ENCODE measurements at places on chromosomes 12 and 14.

DNA sequence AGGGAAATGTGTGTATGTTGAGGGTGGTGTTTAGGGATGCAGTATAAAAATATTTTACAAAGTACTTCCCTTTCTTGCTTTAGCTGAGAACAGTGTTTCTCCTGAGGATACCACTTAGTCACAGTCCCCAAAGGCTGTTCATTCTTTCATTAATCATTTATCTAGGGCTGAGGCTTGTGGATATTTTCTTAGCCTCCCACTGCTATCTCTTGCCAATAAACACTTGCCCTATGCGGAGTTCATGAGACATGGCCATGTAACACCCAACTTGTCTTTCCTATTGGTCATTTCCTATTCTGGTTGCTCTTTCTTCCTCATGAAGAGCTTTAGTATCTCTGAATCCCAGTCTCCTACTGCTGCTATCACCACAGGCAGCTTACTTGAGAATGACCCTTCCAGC is 75.1 kb downstream of the ETNK1 start:
- no peak for DNase-seq

DNA sequence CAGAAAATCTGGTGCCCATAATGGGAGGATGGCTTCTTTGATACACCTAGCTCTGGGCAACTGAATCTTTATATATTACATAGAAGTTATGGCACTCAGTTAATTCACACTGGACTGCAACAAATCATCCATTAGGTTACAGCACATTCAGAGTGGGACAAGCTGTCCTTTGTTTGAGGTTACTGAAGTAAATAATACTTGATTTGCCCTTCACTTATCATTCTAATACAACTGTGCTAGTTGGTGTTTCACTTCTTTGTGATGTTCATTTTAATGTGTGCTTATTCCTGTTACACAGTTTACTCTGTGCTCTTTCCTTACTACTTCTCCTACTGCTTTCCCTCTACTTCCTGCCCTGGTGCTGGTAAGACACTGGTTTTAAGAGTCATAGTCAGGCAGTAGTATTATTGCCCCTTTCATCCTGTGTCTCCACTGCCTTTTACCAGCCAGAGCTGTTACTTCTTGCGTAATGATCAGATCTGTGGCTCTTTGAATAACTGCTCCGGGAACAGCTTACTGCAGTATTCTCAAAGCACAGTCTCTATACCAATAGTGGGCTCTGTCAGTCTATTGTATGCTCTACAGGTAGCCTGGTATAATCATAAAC is 36.4 kb upstream of the GXYLT1 start:
- DNase-seq = no peak

GRCh38 chr14:77124345-77125280 is 17.0 kb downstream of the ZDHHC22 start:
- DNase-seq = no peak

- DNase-seq = no peak
Observed at GRCh38 chr14:80977221-80977620, 21.8 kb downstream of the TSHR start.

- no peak for DNase-seq
Observed at GRCh38 chr12:113200021-113200797, 14.7 kb downstream of the RITA1 start.

GRCh38 chr12:132025526-132025925 is 75.8 kb downstream of the EP400 start:
- no peak for DNase-seq

DNA sequence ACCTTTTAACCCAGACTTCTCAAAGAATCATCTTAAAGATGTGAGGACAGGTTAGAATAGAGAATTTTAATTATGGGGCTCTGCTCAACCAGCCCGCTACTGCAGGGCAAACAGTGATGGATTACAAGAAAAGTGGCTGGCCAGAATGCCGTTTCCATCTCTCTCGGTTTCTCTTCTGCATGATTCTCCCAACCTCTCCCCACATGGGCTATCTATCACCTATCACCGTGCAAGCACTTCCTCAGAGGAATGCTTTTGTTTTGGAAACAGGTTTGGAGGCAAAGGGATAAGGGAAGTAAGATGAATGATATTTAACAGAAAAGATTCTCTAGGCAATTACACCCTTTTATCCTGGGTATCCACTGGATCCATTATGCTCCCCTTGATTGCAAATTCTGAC is 37.4 kb upstream of the PHC1 start:
- no peak for DNase-seq

DNA sequence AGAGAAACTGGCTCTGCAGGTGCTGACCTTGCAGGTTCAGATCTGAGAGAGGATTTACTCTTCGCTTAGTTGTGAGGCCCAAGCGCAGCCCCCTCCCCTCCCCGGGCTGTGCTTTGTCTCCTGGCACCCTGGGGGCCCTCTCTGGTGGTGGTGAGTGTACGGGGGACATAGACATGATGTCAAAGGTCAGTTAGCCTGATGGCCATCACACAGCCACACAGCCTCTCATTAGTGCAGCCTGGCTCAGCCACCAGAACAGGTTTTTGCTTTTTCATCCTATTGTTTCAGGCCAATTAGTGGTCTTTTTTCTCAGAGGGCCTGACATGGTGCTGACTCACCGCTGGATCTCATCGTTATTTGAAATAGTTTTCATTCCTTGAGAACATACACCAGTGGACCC is 437.9 kb downstream of the AACS start:
- DNase-seq = no peak

- DNase-seq = no peak
Observed at GRCh38 chr12:100871195-100871734, 76.7 kb downstream of the ANO4 start.

GRCh38 chr14:69351385-69351784 is 46.7 kb downstream of the ERH start:
- DNase-seq = no peak

DNA sequence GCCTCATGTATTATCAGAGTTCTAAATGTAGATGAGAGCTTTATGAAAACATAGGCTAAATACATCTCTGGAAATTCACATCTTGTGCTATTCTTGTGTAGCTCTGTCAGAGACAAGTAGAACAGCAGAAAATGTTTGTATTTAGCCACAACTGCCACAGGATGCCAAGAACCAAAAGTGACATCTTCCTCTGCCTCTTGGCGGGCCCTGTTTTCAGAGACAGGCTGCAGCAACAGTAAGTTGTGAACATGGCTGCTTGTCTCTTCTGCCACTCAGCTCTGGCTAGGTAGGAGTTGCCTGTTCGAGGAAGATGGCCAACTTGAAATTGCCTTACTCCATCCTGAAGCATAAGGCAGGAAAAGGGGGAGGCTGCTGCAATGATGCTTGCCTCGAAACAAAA is 30.4 kb downstream of the SETD3 start:
- DNase-seq = no peak

- DNase-seq = no peak
Observed at GRCh38 chr14:39860596-39861228, 428.5 kb upstream of the FBXO33 start.

All from left renal pelvis (tissue), 4 donors.